ENCODE measurements at places on chromosomes 12 and 14.

DNA sequence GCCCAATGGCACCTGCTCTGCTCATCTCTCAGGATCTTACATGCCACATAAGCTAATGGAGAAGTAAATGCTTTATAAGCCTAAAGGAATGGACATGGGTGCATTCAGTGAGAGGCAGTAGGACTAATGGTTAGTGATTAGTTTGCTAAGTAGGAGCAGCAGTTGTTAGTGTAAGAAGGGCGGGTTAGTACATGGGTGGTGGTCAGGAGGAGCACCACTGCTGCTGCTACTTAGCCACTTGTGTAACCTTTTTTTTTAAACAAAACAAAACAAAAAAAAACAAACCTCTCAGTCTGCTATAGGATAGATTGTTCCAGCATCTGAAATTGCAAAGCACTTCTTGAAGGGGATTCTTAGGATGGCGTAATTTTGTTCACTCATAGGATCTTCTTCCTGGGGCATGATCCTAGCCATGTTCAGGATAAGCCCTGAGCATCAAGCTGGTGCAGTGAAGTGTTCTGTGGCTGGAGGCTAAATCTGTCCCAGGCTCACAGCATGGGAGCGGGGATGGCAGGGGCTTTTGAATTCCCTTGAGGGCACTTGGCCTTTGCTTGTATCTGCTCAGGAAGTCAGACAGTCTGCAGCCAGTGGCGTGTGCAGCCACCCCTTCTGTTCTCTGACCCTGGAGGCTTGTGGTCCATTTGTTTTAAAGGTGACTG, 63.6 kb downstream of the CHST11 start:
- DNase-seq = no peak

DNA sequence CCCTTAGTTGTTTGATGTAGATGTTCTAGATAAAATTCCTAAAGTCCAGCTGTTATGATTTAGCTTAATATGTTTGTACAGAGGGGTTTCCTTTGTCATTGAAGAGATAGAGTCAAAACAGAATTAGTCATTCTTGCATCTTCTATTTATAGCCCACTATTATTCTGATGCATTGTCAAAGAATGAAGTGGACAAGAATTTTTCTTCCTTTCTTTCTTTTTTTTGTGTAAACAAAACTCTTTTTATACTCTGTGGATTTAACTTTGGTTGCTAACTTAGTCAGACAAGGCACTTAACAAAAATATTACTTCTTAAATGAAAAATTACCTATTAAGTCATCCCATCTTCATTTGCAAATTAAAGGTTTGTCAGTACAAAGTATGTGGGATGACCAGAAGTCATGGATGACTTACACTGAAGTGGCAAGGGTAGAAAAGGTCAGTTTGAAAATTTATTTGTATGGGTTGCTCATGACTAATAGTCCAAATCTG, 215.6 kb upstream of the DDHD1 start:
- no peak for DNase-seq

- DNase-seq = no peak
Measured at GRCh38 chr12:53599579-53599978, 26.6 kb downstream of the ATF7 start.

DNA sequence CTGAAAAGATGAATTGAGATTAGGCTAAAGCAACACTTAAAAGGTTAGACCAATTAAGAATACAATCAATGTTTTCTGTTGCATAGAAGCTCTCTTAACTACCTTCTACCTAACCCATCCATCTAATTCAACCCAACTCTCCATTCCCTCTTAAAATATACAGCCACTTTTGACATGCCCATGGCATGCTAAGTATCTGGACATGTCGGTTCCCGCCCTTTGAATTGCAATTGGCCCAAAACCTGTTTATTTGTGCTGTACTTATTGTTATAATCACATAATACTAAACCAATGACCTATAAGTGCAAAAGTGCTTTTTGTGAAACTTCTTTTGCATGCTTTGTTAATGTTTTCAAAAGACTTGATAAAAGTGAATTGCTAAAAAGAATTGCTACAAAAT, 37.6 kb upstream of the APPL2 start:
- DNase-seq = no peak

DNA sequence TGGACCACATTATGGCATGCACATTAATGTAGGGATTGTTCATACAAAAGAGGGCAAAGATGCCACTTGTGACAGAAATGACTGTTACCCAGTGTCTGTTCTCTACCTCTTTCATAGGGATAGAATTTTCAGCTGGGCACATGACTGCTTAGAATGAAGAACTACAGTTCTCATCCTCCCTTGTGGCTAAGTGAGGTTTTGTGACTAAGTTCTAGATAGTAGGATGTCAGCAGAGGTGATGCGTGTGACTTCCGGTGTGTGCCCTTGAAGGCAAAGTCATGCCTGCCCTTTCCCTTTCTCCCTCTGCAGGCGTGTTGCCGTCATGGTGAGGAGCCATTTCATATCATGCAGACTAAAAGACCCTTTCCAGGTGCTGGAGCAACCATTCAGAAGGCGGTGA, 99.3 kb downstream of the CACNA1C start:
- no peak for DNase-seq

- DNase-seq = no peak
Measured at GRCh38 chr12:124795081-124795948, 68.3 kb downstream of the SCARB1 start.

DNA sequence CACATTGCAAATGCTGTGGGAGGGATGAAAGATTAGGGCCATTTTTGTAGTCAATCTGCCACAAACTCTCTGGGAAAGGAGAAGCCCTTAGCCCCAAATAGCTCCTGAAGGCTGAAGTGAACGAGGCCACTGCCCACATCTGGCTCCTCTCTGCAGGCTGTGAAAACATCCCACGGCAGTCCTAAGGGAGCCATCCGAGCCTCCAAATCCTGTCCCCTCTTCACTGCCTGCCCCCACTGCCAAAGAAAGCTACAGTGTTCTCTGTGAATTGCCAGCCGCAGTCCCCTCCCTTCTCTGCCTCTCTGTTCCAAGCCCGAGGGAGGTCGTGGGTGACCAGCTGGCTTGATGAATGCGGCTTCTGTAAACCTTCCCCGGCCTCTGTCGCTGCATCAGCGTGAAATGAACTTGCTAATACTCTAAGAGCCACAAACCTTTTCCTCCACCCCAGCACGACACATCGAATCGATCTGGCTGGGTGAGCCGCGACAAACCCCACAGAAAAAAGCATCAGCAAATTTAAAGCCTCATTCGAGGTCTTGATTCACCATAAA, 180.7 kb upstream of the NRXN3 start:
- no peak for DNase-seq

- DNase-seq = no peak
Measured at GRCh38 chr14:49881350-49882001, 11.4 kb upstream of the ARF6 start.

GRCh38 chr12:27822076-27822712, 42.2 kb upstream of the MANSC4 start:
- DNase-seq = no peak

DNA sequence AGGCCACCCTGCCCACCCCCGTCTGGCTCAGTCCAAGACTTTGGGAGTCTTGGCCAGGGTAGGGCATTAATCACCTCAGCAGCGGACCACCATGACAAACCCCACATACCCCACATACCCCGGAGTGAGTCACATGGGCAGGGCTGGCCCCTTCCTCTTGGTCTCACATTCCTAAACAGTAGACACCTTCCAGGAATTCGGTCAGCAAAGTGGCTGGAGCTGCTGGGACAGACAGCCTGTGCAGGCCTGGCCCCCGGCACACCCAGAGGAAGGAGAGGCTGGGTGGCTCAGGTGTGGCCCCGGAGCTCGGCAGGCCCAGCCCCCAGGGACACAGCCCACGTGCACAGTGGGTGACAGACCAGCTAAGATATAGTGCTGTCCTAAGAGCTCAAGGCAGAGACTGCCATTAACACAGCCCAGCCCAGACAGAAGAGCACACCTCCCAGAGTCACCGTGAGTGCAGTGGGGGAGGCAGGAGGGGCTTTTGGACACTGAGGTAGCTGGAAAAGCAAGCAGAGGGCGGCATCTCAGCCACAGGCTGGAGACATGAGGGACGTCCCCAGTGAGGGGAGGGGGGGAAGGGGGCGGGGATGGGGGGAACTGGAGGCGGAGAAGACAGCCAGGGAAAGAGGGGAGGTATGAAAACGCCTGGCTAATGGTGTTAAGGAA, 24.0 kb downstream of the CCDC85C start:
- no peak for DNase-seq

DNA sequence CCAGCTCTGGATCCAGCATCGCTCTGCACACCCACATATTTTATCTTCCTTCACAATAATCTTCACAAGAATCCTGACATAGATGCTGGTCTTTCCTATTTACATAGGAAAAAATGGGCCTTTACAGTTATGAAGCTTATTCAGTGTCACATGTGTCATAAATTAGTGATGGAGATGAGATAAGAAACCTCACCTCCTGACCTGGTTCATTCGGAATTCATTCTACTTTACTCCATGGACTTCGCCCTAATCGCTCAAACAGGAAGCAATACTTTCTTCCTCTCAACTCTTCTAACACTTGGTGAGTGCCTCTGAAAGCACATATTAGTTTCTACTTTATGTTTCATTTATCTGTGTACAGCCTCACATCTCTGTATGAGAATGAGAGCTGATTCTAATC, 12.0 kb upstream of the SINHCAF start:
- DNase-seq = no peak

DNA sequence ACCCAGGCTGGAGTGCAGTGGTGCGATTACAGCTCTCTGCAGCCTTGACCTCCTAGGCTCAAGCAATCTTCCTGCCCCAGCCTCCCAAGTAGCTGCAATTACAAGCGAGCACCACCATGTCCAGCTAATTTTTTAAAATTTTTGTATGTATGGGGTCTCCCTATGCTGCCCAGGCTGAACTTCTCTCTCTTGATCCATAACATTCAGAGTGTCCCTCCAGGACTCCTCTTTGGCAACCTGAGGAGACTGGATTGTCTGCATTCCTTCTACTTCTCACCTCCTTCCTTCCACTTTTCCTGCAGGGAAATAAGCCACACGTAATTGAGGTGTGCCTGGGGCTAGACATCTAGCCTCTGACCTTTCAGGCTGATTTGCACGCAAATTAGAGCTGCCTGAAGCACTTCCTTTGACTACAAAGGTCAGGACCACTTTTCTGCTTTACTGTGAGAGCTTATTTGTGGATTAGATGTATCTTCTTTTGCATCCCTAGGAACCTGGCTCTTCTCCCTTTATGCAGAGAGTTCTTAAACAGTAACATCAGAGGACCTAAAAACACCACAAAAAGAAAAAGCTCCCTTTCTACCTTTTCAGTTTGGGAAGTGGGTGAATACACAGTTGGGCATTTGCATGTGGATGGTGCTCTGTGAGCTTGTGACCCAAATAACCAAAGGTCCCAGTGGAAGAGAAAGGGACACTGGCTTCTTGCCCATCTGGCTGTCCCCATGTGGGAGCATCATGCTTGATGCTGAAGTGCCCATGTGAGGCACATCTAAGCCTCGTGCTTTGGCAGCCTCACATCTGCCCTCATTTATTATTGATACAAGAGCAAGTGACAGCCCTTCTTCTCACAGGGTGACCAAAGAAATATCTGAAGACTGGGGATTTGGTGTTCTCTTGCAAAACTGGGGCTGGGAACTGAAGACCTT, 33.5 kb downstream of the PYGL start:
- DNase-seq = no peak
